HCT116 (cell line): ENCODE measurements at places on chromosomes 11 and 22.

GRCh38 chr22:32354360-32355351 is 3.0 kb upstream of the RFPL3 start:
- peak; percentile 49 for DNase-seq

DNA sequence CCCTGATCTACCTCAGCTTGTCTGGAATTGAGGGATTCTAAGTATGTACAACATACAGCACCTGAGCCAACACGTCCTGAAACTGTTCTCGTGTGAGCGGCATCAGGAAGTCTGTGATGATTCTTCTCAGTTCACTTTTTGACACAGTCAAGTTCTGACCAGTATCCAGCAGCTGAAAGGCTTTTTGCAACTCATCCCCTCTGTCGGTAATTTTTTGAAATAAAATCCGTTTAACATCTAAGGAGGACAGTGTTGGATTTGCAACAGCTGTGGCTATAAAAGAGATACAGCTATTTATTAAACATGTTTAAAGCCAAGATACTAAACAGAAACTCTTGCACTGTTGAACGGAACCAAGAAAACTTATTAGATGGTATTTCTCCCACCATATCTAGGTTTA is 39.3 kb downstream of the EFCAB6 start:
- no peak for DNase-seq

DNA sequence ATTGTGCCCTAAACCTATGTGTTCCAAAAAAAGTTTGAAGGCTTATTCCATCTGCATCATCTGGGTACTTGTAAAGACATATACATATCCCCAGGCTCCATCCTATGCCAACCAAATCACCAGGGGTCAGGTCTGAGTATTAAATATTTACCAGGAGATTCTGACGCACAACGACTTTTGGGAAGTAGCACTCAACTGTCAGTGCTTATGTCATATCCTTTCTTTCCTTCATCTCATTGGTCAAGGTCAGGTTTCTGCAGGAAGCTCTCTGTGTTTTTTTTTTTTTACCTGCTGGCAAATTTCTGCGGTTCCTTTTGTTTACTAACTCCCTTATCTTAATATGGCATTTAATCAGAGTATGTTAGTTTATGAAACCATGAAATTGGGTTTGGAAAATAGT is 22.5 kb upstream of the CYP2R1 start:
- DNase-seq, result no peak

DNA sequence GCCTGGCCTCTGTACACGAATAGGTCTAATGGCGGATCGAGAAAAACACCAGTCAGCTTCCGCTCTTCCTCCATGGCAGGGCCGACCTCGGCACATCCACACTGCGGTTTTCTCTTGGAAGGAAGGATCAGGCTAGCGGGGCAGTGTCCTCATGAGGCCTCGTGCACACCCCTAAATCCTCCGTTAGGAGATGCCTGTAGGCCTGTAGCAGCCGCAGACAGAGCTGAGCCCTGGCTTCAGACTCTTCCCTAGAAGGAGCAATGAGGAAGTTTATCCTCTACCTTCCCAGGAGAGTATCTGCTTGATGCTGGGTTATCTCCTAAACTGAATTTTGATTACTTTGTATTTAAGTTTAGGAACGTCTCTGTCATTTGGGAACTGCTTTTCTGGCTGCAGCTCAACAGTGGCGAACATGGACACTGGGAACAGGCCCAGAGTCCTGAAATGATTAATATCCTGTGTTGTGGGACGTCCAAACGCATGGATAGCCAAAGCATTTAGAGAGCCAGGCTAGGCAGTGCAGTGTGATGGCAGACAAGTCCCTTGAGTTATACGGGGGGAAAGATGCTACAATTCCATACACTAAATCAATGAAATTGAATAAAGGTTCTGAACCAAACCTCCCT is 16.5 kb upstream of the BMAL1 start:
- no peak for DNase-seq

GRCh38 chr11:127028648-127029047 is 28.1 kb upstream of the KIRREL3 start:
- no peak for DNase-seq
